GM13977 (cell line): ENCODE measurements at places on chromosomes 3 and 15.

DNA sequence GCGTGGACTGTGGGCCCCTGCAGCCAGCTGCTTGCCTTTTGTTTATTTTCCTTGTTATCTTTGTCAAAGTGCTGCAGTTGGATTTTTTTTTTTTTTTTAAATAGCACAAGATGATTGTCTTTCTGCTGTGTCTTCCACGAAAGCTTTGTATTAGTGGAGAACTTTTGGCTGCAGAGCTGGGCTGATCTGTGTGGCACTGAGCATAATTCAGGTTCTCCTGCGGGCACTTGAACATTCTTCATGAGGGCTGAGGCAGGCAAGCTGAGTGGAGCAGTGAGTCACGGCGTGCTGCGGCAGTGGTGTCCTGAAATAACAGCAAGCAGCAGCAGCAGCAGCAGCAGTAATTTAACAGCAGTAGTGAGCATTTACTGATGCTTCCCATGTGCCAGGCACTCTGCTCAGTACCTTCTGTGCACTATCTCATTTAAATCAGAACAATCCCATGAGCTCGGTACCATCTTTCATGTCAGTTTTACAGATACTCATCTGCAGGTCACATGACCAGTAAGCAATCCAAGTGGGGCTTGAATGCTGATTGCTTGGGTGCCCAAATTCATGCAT lies 45.8 kb downstream of the MITF start:
- no peak for DNase-seq

DNA sequence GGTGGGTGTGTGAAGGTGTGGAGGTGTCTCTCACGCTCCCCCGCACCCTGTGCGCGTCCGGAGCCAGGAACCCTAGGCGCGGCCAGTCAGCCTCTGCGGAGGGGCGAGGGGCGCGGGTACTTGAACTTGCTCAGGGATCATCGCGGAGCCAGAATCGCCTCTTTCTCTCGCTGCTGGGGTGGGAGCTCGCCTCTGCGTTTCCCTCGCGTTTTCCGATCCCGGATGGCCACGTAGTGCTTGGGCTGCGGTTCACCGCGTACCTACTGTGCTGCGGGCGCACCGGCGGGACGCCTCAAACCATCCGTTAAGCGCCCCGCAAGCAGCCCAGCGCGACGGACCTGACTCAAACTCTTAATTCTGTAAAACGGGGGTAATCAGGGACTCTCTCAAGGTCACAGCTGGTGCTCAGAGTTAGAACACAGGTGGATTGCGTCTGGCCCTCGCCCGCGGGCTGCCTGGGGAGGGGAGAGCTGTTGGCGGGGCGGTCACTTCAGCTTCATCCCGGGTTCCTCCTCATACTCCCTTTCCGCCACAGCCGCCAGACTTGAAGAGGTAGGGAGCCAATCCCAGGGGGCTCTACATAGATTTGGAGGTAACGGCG lies 686 bp downstream of the MYRIP start:
- peak; percentile 21 for DNase-seq

GRCh38 chr3:100046986-100047385 lies 67.3 kb downstream of the FILIP1L start:
- DNase-seq = no peak

GRCh38 chr3:177585271-177585670 lies 388.0 kb upstream of the TBL1XR1 start:
- no peak for DNase-seq
